ENCODE measurements at places on chromosomes 6 and 20.

- peak; percentile 94 for DNase-seq
These were observed 24.1 kb downstream of the COX4I2 start for GRCh38 chr20:31661625-31662371.

GRCh38 chr6:138970856-138971425 lies 17.1 kb downstream of the REPS1 start:
- DNase-seq = no peak

- no peak for DNase-seq
These were observed 14.0 kb downstream of the SGK1 start for GRCh38 chr6:134303891-134304290.

DNA sequence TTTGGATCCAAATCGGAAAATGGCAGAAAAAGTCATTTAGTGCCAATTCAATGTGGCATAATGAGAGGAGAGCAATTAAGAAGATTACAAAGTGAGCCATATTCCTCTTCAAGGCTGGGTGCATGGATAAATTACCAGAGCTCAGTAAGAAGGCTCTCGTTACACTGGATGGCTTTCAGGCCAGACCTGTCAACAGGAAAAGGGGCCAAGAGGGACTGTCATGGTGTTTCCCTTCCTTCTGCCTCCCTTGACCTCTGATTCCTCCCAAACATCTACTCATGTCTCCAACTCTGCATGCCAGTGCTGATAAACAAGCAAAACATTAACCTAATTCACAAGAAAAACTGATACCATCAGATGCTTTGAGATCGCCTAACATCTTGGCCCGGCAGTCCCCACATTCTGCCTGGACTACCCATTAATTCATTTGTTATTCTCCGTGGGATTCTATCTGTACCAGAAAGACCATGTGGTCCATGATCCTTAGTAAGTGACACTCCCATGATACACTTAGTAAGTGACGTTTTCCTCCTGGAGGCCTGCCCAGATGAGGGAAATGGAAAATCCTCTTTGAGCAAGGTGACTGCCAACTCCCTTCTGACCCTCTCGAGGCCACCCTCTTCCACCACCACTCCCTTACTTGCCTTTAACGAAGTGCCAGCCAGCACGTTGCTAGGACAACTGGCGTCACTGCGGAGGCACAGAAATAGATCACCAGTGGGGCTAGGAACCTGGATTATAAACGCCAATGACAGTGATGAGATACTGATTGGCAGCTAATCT lies 239.2 kb downstream of the GMPR start:
- DNase-seq = no peak

DNA sequence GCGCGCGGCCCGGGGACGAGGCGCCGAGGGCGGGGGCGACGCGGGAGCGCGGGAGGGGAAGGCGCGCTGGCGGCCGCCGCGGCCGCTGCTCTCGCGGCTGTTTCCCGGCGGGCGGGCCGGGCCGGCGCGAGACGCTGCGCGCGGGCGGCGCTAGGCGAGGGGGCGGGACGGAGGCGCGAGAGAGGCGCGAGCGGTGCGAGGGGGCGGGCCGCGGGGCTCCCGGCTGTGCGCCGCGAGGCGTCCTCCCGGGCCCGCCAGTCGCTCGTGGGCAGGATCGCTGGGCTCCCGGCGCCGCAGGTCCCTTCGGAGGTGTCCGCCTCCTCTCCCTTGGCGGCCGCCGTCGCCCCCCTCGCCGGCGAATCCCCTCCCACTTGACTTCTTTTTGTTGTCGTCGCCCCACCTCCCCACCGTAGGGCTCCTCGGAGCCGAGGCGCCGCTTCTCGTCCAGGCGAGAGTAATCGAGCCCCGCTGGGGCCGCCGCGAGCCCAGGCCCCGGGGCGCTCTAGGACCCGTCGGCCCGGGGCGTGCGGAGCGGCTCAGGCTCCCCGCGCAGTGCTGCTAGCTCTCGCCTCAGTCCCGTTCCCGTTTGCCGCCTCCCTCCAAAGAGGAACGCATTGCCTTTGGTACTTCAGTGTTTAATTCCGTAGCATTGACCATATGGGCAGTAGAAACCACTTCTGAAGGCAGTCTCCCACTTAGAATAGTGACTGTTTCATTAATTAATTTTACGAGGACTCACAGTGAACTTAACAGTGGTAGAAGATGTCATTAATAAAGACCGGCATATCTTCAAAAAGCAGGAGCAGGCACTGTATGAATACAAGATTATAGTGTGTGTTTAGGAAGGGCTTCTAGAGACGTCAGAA lies at the start of gene RANBP9:
Gene RANBP9 (minus strand): TSS at position 103 of the 866 bp plus-strand sequence. CDS start 330 bp downstream, outside the sequence.
- DNase-seq = peak; percentile 93

GRCh38 chr6:7185561-7185960 lies 77.8 kb downstream of the RREB1 start:
- DNase-seq = no peak

DNA sequence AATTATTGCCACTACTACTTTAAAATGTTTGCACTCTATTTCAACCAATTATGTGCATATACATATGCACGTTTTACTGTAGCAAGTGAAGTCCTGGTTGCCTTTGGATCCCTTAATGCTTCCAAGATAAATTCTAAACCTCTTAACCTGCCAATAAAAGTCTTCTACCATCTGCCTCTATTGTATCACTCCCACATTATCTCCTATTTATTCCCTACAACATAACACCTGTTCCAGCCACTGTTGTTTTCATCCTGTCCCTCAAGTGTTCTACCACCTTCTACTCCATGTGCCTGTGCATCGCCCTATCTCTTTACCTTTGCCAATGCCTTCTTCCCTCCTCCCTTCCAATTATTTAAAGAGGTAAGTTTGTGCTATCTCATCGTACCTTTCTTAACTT lies 499.0 kb upstream of the RNF217 start:
- no peak for DNase-seq

DNA sequence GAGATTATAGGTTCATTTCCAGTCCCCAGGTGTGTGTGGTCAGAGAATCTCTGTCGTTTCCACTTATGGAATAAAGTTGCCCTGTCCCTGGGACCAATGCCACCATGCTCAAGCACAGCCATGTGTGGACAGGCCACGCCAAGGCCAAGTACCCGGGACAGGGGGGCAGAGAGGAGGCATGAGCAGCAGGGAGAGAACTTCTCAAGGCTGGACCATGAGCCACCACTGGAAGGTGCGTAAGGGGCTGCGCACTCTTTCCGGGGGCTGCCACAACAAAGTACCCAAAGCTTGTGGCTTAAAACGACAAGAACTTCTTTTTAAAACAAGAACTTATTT lies 209.2 kb upstream of the KCNQ5 start:
- DNase-seq = no peak

GRCh38 chr6:17580518-17581048 lies 19.5 kb upstream of the FAM8A1 start:
- peak; percentile 43 for DNase-seq

- DNase-seq = no peak
These were observed 11.4 kb upstream of the RCAN2 start for GRCh38 chr6:46502486-46503119.

GRCh38 chr6:56902641-56903464 lies 52.1 kb upstream of the BEND6 start:
- DNase-seq = peak; percentile 29

DNA sequence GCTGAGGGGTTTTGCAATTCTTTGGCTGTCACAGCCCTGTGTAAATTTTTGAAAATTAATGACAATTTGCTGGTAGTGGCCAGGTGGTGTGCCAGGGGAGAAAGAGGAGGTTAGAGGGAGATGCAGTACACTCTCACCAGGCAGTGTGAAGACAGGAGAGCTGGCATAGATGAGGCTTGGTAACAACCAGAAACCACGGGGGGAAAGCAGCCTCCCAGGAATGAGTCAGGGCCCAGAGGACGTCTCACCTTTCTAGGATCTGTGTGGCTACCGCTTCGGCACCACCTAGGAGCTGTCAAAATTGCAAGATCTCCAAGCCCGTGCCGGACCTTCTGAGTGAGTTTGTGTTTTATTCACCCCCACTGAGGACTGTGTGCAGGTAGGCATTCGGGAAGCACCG lies 171.4 kb downstream of the PACRG start:
- DNase-seq = no peak

DNA sequence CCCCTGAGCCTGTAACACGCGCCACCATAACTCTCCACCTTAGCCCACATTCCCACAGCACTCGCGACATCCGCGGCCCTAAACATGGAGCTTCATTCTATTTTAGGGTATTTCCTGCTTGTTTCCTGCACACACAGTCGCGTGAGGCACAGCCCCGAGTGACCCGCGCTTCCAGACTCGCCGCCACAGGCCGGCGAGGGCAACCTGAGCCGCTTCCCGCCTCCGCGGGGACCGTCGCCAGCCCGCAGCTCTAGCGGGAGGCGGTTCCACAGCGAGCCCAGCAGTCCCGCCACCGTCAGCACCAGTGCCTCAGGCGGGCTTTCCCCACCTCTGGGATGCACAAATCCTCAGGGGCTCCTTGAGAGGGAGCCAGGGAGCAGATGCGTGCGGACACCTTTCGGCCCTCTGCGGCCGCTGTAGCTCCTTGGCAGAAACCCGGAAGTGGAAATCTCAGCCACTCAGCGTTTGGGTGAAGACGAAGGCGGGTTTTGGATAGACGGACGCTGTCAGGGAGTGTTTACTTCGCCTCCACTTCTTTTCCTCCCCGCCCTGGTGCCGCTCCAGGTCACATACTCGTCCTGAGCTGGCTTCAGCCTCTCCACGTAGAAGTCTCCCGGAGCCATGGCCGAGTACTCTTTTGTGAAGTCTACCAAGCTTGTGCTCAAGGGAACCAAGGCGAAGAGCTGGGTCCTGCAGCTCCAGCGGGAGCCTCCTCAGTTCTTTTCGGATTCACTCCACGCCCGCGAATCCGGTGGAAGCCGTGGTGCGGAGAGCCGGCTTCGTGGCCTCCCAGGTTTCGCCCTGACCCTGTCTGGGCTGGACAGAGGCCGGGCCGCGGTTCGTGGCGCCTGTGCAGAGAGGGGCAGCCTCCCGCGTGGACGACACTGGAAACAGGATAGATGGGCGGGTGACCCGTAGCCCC lies 2177.4 kb upstream of the DEFB115 start:
- peak; percentile 3 for DNase-seq

DNA sequence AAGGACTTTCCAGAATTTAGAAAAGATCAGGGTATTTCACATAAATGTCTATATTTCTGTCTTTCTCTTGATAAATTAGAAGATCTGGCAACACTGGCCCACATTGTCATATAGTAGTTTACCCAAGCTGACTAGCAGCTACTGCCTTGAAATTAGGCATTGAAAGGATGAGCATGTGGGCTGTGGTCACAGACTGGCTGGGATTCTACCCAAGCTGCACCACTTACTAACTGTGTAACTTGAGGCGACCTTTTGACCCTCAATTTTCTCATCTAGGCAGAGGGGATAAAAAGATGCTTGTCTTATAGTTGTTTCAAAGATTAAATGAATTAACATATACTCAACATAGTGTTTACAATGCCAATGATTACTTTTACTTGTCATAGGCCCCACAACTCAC lies 152.7 kb upstream of the BMP2 start:
- no peak for DNase-seq

GRCh38 chr20:64065974-64066343 lies 3.0 kb downstream of the TCEA2 start:
- DNase-seq = peak; percentile 69

DNA sequence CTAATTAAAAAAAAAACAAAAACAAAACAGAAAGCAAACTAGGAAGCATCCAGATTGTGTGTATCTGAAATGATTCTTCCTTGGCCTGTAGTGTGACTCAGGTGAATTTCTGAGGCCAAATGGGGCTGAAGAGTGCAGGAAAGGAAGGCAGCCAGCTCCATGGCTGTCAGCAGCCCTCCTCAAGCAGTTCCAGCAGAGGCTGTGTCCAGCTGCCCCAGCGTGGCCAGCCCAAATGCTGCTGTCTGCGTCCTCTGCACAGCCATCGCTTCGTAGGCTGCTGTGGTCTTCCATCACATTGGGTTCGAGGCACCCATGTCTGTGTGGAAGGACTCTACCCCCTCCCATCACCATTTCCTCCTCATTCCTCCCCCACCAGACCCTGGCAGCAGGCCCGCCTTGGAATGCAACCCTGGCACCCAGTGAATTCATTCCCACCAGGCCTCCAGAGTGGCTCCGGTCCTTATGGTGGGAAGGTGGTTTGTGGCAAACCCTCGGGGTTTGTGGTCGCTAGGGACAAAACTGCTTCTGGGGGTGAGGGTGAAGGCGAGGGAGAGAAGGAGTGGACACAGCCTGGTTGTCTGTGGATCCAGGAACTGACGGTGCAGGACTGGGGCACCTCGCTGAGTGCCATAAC lies 81.5 kb downstream of the MYLK4 start:
- DNase-seq = no peak

Data from iPS-NIHi11 (cell line).